Suprapubic skin (tissue), 4 donors: ENCODE measurements at places on chromosomes 6 and 20. TPM values are rescaled to one million over a fixed set of nuclear protein-coding genes. Genes with fewer than 3 reads are reported as not detected.

DNA sequence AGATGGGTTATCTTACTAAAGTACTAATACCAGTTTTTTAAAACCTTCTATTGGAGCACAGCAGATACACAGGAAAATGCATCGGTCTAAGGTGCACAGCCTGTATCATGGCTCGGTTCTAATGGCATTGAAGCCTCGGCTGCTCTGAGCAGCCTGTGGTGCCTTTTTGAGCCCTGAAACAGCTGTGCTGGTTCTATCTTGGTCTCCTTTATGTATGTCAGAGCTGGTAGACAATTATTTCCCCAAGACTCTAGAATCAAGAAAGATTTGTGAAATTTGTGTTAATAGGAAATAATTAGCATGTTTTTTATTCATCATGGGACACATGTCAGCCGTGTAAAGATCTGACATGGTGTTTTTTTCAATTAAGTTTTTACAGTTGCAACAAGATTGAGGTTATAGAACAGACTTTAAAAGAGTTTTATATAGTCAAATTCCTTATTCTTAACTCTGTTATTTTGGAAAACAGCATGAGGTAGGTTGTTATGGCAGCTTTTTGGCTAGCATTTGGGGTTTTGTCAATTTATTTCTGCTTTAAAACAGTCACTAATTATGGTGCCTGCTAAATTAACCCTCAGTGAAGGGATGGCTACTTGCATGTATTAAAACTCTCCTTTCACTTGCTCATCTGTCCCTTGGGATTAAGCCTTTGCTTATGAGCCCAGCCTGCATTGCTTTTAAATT, 40.3 kb upstream of the C20orf144 start:
- DNase-seq, result no peak

DNA sequence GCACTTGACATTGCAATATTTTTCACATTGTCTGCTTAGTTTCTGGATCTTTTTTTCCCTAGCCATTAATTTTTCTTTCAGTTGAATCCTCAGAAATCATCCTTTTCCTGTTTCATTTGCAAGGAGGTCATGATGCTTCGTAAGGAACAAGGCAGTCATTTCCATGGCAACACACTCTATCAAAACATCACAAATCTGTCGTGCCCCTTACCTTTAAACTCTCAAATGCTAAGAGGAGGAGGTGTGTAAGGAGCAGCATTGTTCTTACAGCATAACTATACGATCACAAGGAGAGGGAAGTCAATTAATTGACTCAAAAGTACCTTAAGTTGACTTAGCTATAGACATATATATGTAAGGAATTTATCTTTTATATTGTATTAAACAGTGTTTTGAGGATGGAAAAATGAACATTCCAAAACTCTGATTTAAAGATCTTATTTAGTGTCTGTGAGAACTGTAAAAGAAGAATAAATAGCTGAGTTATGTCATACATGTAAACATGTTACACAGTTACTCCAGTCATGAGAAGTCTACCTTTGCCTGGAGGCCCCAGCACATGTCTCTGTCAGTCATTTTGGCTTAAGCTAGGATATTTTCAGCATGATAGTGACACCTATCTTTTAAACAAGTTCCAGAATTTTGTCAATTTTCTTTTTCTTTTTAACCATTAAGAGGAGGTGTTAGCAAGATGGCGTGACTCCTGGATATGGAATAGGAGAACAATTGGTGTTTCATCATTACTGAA, 41.6 kb downstream of the CDKAL1 start:
- DNase-seq, result no peak

DNA sequence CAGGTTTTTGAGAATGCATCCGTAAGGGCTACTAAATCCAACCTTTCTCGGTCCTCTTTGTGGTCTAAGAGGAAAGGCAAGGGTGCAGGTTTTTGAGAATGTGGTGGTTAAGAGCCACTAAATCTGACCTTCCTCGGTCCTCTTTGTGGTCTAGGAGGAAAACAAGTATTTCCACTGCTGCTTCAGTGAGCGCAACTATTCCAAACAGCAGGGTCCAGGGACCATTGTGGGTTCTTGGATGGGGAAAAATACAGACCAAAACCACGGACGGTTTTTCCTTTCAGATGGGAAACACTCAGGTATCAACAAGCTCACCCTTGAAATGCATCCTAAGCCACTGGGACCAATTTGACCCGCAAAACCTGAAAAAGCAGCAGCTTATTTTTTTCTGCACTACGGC, 21.9 kb downstream of the BTBD9 start:
- no peak for DNase-seq

DNA sequence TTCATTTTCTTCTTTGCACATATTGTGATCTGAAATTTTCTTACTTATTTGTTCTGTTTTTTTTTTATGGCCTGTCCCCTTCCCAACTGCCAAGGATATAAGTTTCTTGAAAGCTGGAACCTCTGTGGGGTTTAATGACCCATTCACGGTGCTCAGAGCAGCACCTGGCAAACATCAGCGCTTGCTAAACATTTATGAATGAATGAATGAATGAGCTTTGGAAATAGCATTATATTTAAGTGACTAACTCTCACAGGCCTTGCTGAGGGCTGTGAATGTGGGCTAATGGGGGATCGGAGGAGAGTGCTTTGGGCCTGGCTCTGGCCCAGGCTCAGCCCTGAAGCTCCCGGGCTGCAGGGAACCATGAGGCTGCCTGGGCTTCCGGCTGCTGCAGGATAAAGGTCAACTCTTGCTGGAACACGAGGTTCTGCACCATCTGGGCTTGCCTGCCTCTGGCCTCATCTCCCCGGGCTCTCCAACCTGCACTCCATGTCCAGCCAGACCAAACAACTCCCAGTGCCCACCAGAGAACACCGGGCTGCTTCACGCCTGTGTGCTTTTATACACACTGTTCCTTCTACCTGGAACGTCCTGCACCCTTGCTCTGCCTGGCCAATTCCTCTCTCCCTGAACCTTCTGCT, 14.6 kb upstream of the ARMC12 start:
- DNase-seq, result no peak

DNA sequence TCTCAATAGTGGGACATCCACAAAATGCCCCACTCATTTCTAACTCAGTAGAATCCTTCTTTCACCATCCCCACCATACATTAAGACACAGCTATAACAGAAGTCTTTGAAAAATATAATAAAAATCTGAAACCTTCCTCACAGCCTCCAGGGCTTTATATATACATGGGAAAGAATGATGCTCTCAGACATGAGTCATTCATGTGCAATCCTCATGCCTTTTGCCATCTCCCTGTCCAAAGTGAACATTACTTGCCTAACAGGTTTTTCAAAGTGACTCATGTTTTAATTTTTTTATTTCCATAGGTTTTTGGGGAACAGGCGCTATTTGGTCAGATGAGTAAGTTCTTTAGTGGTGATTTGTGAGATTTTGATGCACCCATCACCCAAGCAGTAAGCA, 162.7 kb downstream of the RALGAPA2 start:
- DNase-seq, result no peak

DNA sequence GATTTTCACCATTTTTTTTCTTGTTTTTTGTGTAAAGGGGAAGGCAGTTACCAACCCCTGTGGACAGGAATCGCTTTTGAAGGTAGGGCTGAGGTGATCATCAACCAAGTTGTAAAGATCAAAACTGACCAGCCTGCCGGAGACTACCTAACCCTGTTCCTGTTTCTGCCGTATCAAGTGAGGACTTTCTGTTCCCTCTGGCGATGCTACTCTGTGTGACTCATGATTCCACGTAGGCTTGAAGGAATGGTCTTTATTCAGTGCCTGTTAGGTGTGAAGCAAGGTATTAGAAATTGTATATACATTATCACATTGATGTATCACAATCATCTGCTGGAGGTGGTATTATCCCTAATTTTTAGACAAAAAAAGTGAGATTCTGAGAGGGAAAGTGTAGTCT, 161.3 kb downstream of the SOX4 start:
- no peak for DNase-seq

- no peak for DNase-seq
These were observed 51.9 kb downstream of the APCDD1L start for GRCh38 chr20:58463256-58463655.

- no peak for DNase-seq
These were observed 6.4 kb downstream of the MAN1A1 start for GRCh38 chr6:119343167-119343566.

DNA sequence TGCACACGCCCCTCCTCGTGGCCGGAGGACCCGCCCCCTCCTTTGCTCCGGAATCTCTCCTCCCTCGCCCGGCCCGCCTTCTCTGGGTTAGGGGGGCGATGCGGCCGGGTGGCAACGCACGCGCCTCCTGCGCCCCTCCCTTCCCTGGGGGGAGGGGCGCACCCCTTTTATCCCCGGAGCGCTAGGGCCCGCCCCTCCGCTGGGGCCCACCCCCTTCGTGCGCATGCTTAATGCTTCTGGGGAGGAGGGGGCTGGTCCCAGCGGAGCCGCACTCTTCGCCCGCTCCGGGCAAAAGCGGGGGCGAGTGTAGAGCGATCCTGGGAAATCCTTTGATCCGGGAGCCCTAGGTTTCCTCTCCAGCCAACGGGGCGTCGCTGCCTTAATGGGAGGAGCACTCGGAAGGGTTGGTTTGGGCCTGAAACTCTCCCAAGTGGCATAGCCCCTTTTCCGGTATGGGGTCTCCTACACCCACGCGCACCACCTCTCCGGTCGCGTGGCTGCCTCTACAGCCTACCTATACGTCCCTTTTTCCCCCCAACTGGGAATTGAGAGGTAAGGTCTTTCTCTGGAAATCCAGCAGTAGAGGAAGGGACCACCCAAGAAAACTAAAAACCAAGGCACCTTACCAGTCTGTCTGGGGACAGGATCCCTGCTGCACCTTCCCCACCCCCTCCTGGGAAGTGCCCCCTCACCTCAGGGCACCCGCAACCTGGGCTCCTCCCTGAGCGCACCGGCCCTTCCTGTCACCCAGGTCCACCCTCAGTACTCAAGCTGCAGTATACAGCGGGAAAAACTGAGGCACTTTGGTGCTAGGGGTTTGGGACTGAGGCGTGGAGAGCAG, 2.1 kb downstream of the SOX12 start:
- peak; percentile 86 for DNase-seq

GRCh38 chr20:20816969-20817755, 104.7 kb upstream of the RALGAPA2 start:
- no peak for DNase-seq

DNA sequence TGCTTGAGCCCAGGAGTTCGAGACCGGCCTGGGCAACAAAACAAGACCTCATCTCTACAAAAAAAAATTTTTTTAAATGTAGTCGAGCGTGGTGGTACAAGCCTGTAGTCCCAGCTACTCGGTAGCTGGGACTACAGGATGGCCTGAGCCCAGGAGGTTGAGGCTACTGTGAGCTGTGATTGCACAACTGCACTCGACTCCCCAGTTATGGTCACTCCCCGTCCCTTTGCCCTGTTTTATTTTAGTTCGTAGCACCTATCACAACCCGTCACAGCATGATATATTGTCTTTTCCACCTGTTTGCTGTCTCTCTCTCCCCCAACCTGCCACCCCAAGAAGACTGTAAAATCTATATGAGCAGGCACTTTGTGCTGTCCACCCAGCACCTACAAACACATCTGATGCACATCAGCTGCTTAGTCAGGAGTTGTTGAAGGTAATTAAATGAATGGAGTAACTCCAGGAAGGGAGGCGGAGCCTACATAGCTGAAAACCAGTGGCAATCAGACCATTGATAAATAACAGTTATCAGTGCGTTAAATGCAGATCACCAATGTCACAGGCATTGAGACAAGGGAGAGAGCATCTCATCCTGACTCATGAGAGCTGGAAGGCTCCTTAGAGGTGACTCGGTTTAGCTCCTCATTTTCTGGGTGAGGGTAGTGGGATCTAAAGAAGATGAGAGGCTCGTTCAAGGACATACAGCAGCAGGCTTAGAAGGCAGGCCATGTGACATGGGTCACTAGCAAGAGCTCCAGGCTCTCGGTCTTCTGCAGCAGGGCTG, 14.4 kb upstream of the XRN2 start:
- DNase-seq, result no peak

GRCh38 chr6:4856785-4857184, 80.6 kb downstream of the CDYL start:
- no peak for DNase-seq

- no peak for DNase-seq
These were observed 158.2 kb downstream of the QRSL1 start for GRCh38 chr6:106787327-106788196.

The C6orf132 gene
- total RNA-seq, result 112 TPM

The LY86 gene
- total RNA-seq, result not detected

The LY6G6D gene
- total RNA-seq, result not detected

The TSHZ2 gene
- total RNA-seq, result 22.6 TPM

The RIMS1 gene
- total RNA-seq, result 5.8 TPM

The ELMO2 gene
- total RNA-seq, result 62.4 TPM
